Type B pancreatic cell (in vitro differentiated cells): ENCODE measurements at places on chromosomes 1 and 21. TPM values are rescaled to one million over a fixed set of nuclear protein-coding genes. Genes with fewer than 3 reads are reported as not detected.

DNA sequence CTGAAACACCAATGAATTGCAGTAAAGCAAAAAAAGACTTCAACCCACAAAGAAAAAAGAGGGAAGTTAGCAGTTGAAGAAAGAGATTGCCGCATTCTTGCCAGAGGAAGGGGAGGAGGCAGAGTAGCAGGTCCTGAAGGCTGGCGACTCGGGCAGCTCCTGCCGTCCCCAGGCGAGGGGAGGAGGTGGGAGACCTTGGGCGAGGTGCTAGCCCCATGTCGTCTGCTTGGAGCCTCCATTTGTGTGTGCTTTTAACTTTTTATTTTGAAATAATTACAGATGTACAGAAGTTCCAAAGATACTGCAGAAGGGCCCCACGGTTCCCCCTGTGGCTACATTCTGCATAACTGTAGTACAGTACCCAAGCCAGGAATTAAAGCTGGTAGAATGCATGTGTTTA, 6.7 kb downstream of the TRPM2 start:
- H3K4me1 ChIP-seq, result no peaks in the 10 kb centered on the region
- H3K36me3 ChIP-seq, result no peaks in the 10 kb centered on the region

GRCh38 chr1:95233319-95233736, 682 bp upstream of the RWDD3 start:
- no peak for DNase-seq
- peaks cover 26% of the 10 kb centered on the region for H3K4me1 ChIP-seq
- peak overlapping the region; percentile 96 for H3K4me3 ChIP-seq
- no peaks in the 10 kb centered on the region for H3K27me3 ChIP-seq

DNA sequence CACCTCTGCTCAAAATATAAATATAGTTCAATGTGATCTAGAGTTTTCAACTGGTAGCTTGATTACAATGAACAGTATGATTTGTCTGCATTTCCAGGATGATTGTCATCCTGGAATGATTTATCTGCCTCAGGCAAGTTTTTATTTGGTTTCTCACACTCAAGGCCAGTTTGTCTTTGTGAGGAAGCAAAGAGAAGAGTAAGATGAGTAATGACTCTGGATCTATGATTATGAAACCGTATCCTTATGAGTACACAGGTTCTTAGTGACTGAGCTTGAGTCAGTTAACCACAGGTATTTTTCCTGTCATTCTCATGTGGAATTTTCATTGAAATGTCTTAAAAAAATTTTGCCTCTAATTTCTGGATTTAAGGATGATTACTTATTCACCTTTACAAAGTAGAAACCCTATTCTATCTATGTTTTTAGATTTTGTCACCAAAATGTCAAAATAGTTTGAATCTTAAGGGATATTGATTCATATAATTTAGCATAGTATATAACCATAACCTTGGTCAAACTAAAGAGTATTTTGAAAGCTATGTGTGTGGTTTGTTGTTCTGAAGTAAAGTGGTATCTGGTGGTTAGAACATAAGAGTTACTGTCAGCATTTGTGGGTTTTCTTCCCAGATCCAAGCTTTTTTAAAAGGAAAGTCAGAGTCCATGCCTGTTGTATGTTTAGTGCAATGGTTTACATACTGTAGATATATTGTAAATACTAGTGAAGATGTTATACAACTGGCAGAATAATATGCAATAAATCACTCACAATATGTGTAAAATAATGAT, 145.0 kb downstream of the RASAL2 start:
- no peaks in the 10 kb centered on the region for H3K27me3 ChIP-seq
- no peak overlapping the region for H3K4me3 ChIP-seq
- DNase-seq, result no peak
- no peaks in the 10 kb centered on the region for H3K36me3 ChIP-seq
- peak overlapping the region; percentile 66 for H3K27ac ChIP-seq
- H3K4me1 ChIP-seq, result no peaks in the 10 kb centered on the region

The ZNF648 gene
- 0.10 and 0.34 TPM in 2 replicates for total RNA-seq

DNA sequence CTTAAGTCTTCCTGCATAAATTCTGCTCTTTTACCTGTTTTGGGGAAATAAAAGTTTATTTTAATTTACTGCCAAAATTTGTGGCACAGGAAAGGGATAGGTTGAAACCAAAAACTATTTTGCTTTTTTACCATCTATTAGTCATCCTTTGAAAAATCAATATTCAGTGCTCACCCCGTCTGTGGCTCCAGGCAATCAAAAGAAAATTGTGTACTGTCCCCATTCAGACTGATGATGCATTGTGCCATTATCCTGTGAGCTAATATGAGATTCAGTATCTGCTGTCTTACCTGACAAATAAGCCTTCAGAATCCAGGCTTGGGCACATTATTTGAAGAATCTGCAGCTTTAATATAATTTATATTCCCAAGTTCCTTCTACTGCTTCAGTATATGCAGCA, 650.7 kb downstream of the KIF26B start:
- H3K36me3 ChIP-seq, result no peaks in the 10 kb centered on the region
- H3K27me3 ChIP-seq, result no peaks in the 10 kb centered on the region
- H3K27ac ChIP-seq, result no peak overlapping the region
- no peak for DNase-seq

DNA sequence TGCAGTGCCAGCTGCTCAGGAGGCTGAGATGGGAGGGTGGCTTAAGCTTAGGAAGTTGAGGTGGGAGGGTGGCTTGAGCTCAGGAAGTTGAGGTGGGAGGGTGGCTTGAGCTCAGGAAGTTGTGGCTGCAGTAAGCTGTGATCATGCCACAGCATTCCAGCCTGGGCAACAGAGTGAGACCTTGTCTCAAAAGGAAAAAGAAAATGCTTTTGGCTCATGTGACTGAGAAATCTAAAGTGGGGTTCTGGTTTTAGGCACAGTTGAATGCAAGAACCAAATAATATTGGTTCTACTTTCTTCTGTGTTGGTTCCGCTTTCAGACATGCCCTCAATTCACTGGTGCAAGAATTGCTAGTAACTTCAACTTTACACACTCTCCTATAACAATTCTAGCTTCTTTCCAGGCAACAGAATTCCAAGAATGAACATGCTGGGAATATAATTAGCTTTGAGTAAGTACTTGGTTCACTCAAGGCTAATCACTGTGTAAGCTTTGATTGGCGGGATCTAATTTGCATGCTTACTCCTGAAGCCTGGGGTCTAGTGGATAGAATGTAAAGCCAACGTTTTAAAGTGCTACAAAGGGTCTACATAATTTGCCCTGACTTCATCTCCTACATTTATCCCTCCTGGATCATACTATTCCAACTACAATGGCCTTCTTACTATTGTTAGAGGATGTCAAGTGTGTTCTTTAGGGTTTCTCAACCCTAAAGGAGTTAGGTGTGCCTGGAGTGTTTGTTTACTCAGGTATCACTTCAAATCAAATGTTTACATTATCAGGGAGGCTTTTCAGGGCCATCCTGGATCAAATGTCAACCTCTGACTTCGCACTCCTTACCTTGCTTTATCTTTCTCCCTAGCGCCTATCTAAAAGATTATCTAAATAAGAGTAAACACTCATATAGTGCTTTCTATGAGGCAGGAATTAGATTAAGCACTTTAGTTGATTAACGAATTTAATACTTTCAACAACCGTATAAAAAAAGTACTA, 115.1 kb downstream of the SLC16A1 start:
- no peak overlapping the region for H3K4me3 ChIP-seq
- peak overlapping the region; percentile 26 for H3K27ac ChIP-seq
- peaks cover 6% of the 10 kb centered on the region for H3K4me1 ChIP-seq
- no peak for DNase-seq
- H3K27me3 ChIP-seq, result no peaks in the 10 kb centered on the region

GRCh38 chr21:32894321-32894720, 122.8 kb upstream of the PAXBP1 start:
- no peaks in the 10 kb centered on the region for H3K4me1 ChIP-seq
- H3K4me3 ChIP-seq, result no peak overlapping the region
- DNase-seq, result no peak
- H3K27ac ChIP-seq, result no peak overlapping the region
- no peaks in the 10 kb centered on the region for H3K36me3 ChIP-seq

DNA sequence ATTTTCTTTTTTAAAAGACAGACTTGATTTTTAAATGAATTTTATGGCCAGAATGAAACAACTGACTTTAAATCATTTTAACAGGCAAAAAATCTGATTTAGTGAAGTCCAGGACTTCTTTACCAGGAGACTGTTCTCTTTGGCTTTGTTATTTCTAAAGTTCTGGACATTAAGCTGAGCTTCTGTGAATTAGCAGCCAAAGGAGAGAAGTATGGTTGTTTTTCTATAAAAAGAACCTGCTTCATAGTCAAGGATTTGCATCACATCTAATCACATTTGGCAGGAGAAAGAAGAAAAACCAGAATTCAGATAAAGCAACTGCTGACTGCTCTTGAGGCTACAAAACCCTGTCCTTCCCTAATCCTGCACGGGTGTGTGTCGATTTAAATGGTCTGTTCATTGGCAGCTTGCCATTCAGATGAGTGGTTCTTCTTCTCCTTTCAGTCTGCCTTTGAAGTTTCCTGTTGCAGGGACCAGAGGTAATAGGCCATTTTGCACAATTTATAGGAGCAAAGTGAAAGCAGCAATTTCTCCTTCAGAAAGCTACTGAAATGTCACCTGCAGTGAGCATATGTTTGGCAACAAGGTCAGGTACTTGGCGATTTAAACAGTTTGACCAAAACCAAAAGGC, 215.4 kb downstream of the OLFM3 start:
- DNase-seq, result no peak
- no peaks in the 10 kb centered on the region for H3K27me3 ChIP-seq
- H3K4me3 ChIP-seq, result no peak overlapping the region
- H3K27ac ChIP-seq, result no peak overlapping the region

The CHIA gene
- 1.3 and 1.9 TPM in 2 replicates for total RNA-seq

The SLC9C2 gene
- total RNA-seq, result 0.60 TPM in 1 of 2 replicates, not detected in the other

DNA sequence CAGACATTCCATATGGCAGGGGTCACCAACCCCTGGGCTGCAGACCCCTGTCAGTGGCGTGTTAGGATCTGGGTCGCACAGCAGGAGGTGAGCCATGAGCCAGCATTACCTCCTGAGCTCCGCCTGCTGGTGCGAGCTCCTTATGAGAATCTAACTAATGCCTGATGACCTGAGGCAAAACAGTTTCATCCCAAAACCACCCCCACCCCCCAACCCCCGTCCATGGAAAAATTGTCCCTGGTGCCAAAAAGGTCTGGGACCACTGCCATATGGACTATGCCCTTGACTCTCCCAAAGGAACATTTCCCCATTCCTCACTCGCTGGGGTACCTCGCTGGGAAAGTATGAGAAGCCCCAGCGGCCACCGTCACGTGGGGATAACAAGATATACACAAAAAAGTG, 6.4 kb upstream of the CPT2 start:
- peaks cover 5% of the 10 kb centered on the region for H3K27me3 ChIP-seq
- H3K27ac ChIP-seq, result no peak overlapping the region
- H3K36me3 ChIP-seq, result no peaks in the 10 kb centered on the region
- DNase-seq, result no peak

The TFF2 gene
- total RNA-seq, result 5.2 and 11.3 TPM in 2 replicates

GRCh38 chr1:102919659-102920058, 188.7 kb downstream of the COL11A1 start:
- H3K4me3 ChIP-seq, result no peak overlapping the region
- no peaks in the 10 kb centered on the region for H3K27me3 ChIP-seq
- no peaks in the 10 kb centered on the region for H3K36me3 ChIP-seq
- no peak overlapping the region for H3K27ac ChIP-seq
- no peaks in the 10 kb centered on the region for H3K4me1 ChIP-seq
- no peak for DNase-seq

The C1orf185 gene
- total RNA-seq, result not detected in 2 replicates

- peaks cover 14% of the 10 kb centered on the region for H3K4me1 ChIP-seq
- H3K27me3 ChIP-seq, result no peaks in the 10 kb centered on the region
- no peak overlapping the region for H3K4me3 ChIP-seq
- no peak overlapping the region for H3K27ac ChIP-seq
- peaks cover 9% of the 10 kb centered on the region for H3K36me3 ChIP-seq
These were observed 219.7 kb downstream of the NFIA start for GRCh38 chr1:61301824-61302657.
